ENCODE measurements at places on chromosomes 3 and 15.
A peak's percentile ranks its signal among the peaks of the same experiment; 100 is the strongest.

DNA sequence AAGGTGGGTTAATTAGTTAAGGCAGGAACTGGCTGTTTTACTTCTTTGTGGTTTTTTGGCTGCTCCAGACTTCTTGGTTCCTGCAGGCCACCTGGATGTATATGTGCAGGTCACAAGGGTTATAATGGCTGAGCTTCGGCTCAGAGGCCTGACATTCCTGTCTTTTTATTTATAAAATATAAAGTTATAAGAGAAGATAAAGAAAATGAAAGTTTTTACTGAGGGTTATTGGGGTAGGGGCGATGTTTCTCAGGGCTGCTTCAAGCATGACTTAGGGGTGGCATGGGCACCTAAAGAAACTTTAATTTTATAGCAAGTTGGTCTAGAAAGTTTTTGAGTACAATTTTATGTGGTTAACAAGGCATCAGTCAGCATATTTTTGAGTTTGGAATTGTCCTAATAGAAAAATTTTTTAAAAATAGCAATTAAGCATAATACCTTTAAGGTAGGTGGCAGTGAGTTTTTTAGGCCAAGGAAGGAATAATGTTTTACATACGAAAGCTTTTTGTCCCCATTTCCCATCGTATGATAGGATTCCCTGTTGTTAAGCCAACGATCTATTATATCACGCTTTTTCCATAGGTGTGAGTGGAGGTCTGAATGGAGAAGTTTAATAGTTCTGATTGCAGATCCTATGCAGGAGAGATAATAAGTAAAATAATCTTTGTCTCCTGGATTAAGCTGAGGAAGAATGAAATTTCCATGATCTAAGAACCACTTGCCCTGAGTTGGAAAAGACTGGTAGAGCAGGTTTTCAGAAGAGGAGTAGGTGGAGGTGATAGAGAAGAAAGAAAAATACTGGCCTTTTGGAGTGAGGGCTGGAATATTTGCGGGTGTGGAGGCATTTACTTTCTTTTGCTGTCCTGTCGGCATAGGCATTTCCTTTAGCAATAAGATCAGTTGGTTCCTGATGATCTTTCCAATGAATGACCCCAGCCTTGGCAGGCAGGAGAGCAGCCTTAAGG, 10.1 kb downstream of the STRIT1 start:
- no peak for DNase-seq

- no peak for DNase-seq
Measured at GRCh38 chr15:85361323-85361722, 19.1 kb upstream of the AKAP13 start.

DNA sequence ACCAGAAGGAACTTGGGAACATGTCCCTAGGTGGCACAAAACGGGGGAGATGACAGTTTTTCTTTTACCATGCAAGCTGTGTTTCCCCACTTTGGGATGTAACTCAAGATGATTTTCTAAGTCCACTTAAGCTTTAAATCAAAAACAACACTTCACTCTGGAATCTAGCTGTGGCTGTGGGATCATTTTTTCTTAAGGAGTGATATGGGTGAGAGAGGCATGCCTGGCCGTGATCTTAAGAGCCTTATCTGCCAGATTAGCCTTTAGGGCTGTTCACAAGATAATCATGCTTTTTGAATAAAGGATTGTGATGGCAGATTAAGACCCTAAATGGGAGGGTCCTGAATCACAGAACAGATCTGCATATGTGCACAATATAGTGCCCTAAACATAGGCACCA, 384.8 kb upstream of the SEMA6D start:
- DNase-seq: no peak

- no peak for DNase-seq
Measured at GRCh38 chr3:65963787-65964677, 74.7 kb downstream of the MAGI1 start.

DNA sequence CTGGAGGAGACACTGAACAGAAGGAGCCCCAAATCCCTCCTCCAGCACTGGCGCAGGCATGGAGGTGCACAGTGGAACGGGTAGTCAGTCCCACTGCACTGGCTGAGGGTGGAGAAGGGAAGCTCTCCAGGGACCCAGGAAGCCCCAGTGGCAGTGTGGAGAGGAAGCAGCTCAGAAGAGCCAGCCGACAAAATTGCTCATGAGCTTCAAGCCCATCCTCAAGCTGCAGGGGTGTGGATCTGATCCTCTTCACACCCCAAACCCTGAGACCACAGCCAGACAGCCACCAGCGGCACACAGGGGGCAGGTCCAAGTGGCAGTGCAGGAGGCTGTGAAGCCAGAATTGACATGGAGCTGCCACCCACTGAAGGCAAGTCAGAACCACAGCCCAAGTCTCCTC, 32.1 kb downstream of the CYFIP1 start:
- no peak for DNase-seq

GRCh38 chr3:58218904-58219303, 8.1 kb upstream of the DNASE1L3 start:
- DNase-seq: no peak

DNA sequence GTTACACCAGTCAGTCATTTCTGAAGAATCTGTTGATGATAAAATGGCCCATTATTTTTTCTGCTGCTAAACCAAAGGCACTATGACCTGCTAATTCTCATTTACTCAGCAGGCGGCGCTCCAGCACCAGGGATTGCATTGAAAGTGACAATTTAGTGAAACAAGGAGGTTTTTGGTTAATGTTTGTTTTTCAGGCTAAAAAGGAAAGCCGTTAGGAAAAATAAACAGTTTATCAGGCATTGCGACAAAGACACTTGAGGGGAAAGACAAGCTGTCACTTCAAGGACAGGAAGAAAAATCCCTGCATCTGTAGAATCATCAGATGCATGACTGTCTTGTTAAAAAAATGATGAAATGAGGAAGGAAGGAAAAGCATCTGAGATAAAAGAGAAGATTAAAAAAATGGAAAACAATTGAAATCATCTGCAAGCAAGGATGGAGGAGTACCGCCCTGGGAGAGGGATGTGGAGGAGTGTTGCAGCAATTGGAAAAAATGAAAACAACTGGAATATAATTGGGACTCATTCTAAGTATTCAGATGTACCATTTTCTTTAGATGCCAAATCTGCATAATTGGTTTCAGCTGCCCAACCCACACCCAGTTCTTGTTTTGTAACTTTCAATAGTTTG, 54.0 kb downstream of the NR1D2 start:
- peak; percentile 53 for DNase-seq

GRCh38 chr3:171784937-171785336, 25.3 kb downstream of the PLD1 start:
- DNase-seq: no peak

DNA sequence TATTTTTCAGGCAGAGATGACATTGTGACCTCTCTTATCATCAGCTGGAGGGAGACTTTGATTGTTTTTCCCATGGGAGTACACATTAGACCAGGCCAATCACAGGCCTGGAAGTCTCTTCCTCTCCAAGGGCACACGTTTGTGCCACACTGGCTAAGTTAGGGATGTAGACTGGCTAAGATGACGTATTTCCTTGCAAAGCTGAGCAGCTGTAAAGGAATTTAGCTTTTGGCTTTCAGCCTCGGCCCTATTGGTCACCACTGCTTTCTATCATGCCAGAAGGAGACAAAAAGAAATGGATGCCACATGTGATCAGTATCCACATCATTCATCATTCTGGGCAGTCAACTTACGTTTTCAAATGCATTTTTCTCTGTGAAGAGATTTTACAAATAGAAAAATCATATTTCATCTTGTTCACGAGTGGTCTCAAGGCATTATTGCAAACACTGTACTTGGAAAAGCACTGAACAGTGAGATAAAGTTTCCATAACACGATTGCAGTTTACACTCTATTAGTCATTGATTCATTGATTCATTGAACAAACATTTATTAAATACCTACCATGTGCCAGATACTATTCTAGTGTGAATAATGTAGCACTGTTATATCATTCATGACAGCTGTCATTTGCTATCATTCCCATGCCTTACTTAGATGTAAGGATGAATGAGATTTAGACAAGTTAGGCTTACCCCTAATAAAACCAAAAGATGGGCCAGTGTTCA, 27.0 kb upstream of the RNF7 start:
- no peak for DNase-seq

DNA sequence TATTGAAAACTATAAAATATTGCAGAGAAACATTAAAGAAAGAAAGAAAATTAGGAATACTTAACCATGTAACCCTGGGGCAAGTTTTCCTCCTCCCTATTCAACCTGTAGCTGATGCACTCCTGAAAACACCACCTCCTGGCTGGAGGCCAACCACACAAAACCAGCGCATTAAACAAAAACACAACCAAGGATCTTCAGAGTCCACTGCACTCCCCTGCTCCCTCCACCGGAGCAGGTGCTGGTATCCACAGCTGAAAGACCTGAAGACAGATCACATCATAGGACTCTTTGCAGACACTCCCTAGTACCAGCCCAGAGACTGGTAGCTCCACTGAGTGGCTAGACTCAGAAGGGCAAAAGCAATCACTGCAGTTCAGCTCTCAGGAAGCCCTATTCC, 13.6 kb upstream of the ADAMTS17 start:
- no peak for DNase-seq

- DNase-seq: no peak
Measured at GRCh38 chr15:81155375-81156218, 21.5 kb downstream of the CFAP161 start.

DNA sequence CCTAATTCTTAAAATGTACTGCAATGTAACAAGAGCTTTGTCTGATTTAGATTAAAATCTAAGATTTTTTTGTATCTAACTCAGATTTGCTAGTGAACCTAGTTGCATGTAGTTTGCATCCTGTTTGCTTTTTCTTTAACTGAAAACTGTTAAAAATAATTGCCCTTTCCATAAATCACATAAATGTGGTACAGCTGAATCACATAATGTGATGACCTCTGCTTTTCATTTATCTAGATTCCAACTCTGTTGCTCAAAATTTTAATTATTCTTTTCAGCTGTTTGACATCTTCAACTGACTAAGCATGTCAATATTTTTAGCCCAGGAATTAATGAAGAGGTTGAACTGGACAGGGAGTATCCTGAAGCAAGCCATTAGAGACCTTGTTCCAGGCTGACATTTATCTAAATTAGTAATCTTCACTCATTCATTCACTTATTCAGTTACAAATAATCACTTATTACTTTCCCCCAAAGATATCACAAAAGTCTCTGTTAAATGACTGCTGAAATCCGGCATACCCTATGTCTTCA, 101.9 kb upstream of the PLXND1 start:
- DNase-seq: no peak

DNA sequence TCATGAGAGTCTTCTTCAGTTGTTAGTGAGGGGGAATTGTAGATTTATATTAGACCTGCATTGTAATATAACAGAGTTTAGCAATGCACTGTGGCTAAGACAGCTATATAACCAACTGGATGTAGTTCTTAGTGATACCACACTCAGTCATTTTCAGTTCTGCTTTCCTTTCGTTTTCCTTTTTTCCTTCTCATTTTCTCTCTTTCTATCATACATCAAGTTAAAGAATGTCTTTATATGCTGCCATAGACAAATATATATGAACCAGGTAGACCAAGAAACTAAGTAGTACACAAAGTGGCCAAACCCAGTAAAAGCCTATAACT, 43.7 kb upstream of the CD47 start:
- no peak for DNase-seq

GRCh38 chr3:148333091-148333490, 364.6 kb upstream of the AGTR1 start:
- no peak for DNase-seq

DNA sequence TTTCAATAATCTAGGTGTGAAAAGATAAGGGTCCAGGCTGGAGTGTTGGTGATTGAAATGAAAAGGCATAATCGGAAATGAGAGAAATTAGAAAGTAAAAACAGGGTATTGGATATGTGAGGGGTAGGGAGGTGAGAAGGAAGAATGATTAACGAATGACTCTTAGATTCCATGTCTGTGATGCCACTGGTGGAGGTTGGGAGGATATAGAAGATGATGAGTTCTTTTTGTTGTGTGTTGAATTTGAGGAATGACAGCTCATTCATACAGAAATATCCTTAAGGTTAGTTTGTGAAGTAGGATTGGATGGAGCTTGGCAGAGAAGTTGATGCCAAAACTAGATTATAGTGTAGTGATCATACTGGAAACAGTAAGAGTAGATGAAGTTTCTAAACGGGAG, 72.2 kb upstream of the CCNL1 start:
- DNase-seq: no peak

DNA sequence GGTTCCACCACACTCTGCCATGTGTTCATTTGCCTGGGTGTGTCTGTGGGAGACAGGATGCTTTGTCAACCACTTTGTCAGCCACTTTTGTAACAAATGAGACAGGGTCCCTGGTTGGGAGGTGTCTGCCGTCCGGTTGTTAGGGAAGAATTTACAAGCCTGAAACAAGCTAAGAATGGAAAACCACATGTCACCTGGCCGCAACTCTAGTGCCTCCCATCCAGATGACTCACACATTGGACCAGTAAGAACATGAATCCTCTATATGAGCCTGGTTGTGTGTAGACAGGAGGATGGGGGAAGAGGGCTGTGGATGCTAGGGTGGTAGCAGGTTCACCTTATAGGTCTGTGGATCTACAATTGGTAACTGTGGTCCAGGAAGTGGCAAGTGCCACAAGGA, 335.3 kb downstream of the CLSTN2 start:
- DNase-seq: no peak

DNA sequence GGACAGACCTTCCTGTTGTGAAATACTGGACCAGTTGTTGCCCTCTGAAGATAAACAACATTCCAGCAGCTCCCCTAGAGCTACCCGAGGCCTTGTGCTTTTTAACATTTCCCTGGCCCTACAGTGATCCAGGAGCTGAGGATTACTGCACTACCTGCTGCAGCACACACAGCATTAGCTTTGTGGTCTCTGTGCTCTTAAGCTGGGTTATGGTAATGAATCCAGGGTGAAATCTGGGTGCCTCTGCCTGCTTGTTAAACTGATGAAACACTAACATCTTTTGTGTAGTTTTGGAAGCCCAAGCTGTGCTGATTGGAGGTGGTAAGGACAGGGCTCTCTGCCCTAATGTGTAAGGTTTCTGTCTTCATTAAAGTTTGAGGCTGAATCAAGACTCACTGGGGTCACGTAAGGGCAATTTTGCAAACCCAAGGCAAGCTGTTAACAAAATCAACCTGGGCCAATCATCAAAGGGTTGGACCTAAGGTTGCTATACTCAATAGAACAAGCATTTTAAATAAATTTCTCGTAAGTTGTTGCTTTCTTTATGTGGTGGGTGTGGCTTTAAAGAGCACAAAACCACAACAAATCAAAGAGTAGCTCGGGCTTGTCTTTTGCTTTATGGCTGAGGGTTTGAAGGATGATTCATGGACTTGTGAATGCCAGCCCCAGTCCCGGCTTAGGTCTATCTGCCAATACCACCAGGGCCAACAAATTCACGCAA, 183.9 kb downstream of the TPRG1 start:
- DNase-seq: no peak
